ENCODE measurements at places on chromosomes 1 and 21.

- no peak for DNase-seq
These were observed 5.4 kb upstream of the TNFRSF4 start for GRCh38 chr1:1219341-1219740.

GRCh38 chr1:107196973-107197562 lies 56.2 kb downstream of the NTNG1 start:
- no peak for DNase-seq

DNA sequence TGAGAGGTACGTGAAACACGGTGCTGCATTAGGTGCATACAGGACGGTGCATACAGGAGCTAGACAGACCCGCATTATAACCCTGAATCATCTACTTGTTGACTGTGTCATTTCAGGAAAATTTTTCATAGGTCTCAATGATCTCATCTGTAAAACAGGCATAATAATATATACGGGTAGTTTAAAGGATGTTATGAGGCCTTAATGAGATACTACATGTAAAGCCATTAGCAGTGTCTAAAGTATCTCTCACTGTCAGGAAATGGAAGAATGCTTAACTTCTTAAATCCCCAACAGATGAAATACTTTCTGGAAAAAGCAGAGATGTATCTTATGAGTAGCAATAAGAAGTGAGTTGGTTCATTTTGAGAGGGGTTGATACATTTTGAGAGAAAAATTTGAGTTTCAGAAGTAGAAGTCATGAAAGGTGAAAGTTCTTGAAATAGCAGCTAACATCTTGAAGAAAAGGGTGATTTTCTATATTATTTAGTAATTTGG lies 669.6 kb downstream of the PTPRC start:
- DNase-seq: no peak

DNA sequence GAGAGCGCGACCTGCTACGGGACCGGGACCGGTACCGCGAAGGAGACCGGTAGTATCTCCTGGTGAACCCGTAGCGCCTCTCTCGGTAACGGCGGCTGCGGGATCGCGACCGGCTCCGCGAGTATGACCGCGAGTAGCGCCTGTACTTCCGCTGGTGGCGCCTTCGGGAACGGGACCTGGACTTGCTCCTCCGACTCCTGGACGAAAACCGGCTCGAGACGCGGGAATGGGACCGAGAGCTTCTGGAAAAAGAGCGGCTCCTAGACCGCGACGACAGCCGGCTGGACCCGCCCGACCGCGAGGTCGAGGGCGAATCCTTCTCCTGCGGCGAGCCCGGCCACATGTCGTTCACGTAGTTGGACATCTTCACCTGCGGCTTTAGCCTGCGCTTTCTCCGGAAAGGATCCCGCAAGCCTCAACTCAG lies 642 bp downstream of the RSRP1 start:
- DNase-seq: peak; percentile 58

- DNase-seq: no peak
These were observed 199.2 kb upstream of the ST6GALNAC5 start for GRCh38 chr1:76668046-76668445.

DNA sequence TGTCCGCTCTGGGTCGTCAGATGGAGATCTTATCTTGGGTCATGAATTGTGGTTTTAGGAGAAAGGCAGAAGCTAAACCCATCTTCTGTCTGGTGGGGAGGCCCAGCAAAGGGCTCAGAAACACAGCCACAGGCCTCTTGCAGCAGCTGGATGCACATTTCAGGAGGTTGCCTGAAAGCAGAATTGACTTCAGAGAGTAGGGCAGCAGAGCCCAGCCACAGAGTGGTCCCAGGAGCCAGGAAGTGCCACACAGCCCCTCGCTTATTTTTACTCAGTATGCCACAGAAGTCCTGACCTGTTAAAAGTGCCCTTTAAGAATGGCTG lies 8.3 kb upstream of the RIPK4 start:
- no peak for DNase-seq

- no peak for DNase-seq
These were observed 98.8 kb downstream of the SDCCAG8 start for GRCh38 chr1:243354511-243355153.

GRCh38 chr21:45638707-45639106 lies 4.8 kb upstream of the PCBP3 start:
- no peak for DNase-seq

DNA sequence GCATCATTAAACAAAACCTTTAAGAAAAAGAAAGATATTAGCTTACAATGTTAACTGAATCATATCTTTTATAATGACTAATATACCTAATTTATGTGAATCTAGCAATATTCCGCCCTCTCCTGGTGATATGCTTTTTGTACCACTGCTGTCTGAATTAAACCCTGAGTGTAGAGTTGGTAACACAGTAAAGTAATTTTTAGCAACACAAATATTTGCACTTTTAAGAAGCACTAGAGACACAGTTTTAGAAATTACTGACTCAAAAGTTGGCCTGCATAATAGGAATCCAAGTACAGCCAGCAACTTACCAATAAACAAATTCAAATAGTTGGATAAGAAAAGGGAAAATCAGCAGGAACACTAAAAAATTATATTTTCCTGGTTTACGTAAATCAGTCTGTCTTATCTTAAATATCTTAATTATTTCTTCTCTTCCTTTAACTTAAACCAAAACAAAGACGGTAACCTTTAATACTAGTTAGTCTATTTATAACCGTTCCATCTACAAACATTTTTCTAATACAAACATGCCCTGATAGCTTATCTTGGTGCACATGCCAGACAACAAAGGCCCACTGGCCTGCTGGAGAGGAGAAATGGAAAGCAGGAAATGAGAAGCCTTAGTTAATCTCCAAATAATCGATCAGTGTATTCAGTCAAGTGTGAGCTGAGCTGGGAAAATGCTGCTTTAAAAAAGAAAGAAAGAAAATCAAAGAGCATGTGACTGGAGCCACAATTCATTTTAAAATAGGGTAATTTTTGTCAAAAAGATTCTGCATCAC lies 246.0 kb downstream of the RERE start:
- no peak for DNase-seq

DNA sequence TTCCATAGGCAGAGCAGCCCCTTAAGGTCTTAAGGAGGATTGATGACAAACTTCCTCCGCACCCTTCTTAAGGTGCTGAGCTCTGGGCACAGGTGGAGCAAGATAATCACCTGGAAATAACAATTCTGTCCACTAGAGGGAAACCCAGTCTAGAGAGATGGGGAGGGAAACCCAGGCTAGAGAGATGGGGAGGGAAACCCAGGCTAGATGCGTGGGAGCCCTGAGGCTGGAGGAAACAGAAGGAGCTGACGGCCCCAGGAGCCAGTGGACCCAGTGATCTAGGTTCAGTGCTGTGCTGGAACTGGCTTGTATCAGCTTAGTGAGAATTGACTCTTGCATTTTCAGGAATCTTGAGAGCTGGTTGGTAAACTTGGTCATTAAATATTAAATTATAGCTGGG lies 17.8 kb upstream of the MYCL start:
- no peak for DNase-seq

- DNase-seq: no peak
These were observed 22.4 kb upstream of the EXO1 start for GRCh38 chr1:241825581-241825980.

Measured in left lobe of liver (tissue), 2 donors.